SJCRH30 (cell line): ENCODE measurements at places on chromosomes 2 and 18. TPM values are rescaled to one million over a fixed set of nuclear protein-coding genes. Genes with fewer than 3 reads are reported as not detected.

- peaks cover 51% of the 10 kb centered on the region for H3K36me3 ChIP-seq
- no peak overlapping the region for H3K4me3 ChIP-seq
- DNase-seq = no peak
- H3K4me1 ChIP-seq = peaks cover 27% of the 10 kb centered on the region
- H3K27me3 ChIP-seq = no peaks in the 10 kb centered on the region
Measured at GRCh38 chr2:69152847-69153583, 140.0 kb downstream of the ANTXR1 start.

DNA sequence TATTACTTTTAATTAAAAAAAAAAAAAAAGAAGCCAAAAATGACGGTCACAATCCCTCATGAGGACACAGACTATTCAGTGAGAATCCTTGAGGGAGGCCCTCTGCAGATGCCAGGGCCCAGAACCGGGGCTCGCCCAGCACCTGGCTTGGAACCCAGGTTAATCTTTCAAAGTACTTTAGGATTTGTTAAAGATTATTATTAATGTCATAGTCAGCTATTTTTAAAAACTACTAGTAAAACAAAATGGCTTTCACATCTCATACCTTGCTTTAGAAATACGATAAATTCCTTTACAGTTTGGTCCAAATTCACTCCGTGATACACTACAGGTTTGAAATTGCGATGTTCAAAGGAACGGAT is 27.1 kb downstream of the C2orf76 start:
- DNase-seq = no peak
- H3K36me3 ChIP-seq = no peaks in the 10 kb centered on the region
- H3K4me1 ChIP-seq = no peaks in the 10 kb centered on the region
- no peaks in the 10 kb centered on the region for H3K27me3 ChIP-seq
- H3K27ac ChIP-seq = no peak overlapping the region

COL4A3 gene
- total RNA-seq = 0.03 and 0.34 TPM in 2 replicates

DNA sequence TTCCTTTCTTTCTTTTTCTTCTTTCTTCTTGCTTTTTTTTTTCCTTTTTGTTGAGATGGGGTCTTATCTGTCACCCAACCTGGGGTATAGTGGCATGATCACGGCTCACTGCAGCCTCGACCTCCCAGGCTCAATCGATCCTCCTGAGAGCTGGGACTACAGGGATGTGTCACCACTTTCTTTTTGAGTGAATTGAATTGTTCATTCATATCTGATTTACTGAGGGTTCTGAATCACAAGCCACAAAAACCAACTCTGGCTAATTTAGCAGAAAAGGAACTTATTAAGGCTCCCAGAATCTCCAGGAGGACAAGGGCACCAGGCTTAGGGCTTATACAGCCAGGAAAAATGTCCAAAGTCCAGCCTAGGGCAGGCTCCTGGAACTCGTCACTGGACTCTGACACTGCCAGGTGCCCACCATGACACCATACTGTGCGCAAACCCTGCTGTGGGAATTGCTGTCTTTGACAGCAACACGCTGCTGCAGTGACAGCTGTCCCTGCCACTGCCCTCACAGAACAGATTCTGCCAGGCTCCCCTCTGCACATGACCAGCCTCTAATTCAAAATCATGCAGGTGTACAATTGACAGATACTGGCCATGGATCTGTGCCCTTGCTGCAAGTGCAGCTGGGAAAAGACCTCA is 42.9 kb upstream of the EML6 start:
- no peak for DNase-seq
- H3K36me3 ChIP-seq = no peaks in the 10 kb centered on the region
- no peaks in the 10 kb centered on the region for H3K27me3 ChIP-seq
- H3K4me1 ChIP-seq = no peaks in the 10 kb centered on the region

CD207 gene
- total RNA-seq = 0.08 TPM in 1 of 2 replicates, not detected in the other

NETO1 gene
- total RNA-seq = not detected in 2 replicates
